HL-60 (cell line): ENCODE measurements at places on chromosomes 6 and 20.

DNA sequence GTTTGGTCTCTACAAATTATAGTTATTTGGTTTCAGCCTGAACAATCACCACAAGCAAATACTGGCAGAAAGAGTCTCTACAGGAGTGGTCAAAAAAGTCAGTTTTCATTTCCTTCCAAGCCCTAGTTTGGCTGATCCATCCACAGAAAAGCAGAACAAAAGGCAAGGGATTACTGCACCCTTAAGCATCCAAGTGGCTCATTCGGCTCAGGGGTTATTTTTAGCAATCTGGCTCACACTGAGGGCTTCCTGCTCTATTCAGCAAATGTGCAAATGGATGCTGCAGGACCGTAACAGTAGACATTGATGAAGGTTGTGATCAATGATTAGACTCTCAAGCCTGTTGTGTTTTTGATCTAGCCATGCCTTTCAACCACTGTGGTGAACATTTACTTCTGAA is 62.2 kb upstream of the FABP7 start:
- no peak for DNase-seq

DNA sequence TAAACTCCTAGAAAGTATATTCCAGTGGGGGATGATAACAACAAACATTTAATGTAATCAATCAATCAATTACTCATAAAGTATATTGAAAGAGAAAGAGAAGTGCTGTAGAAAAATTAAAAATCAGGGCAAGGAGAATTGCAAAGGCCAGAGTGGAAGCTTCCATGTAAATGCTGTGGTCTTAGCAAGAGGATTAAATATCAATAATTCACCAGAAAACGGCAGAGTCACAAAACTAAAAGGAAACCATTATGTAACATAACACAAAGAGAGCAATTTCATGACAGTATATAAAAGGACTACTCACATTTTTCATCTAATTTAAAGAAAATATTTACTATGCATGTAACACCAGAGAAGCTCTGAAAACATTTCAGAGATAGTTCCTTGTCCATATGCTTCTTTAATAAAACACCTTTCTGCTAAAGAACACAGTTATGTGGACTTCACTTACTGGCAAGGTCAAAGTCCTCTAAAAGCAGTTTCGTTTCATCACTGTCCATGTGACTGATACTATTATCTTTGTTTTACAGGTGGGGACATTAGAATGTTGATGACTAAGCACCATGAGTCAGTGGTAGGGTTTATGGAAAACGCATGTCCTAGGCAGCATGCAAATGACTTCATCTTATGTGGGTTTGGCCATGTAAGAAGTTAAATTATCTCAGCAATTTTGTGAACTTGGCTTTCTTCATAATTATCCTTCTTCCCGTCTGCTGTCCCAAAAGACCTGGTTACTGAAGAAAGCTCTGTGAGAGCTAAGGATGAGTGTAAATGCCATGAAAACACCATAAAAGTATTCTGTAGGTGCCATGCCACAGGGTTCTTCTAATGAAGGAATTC is 185.8 kb upstream of the TENT5A start:
- peak; percentile 67 for DNase-seq

- DNase-seq: no peak
These were observed at the start of gene TAPBP for GRCh38 chr6:33313709-33314514. Gene TAPBP, minus strand, starts transcription at chr6:33314078. Its CDS starts 37 bp downstream, at chr6:33314041.

- DNase-seq: no peak
These were observed 29.5 kb upstream of the SPDEF start for GRCh38 chr6:34585512-34586061.

DNA sequence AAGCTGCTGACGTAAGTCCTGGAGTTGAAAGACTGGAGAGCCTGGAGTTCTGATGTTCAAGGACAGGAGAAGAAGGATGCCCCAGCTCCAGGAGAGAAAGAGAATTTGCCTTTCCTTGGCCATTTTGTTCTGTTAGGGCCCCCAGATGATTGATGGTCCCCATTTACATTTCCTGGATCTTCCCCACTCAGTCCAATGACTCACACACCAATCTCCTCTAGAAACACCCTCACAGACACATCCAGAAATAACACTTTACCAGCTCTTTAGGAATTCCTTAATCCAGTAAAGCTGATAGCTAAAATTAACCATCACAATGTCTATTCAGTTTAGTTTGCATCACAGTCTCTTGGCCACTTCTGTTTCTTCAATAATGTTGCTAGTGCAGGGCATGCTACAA is 260.2 kb upstream of the IRAK1BP1 start:
- no peak for DNase-seq

DNA sequence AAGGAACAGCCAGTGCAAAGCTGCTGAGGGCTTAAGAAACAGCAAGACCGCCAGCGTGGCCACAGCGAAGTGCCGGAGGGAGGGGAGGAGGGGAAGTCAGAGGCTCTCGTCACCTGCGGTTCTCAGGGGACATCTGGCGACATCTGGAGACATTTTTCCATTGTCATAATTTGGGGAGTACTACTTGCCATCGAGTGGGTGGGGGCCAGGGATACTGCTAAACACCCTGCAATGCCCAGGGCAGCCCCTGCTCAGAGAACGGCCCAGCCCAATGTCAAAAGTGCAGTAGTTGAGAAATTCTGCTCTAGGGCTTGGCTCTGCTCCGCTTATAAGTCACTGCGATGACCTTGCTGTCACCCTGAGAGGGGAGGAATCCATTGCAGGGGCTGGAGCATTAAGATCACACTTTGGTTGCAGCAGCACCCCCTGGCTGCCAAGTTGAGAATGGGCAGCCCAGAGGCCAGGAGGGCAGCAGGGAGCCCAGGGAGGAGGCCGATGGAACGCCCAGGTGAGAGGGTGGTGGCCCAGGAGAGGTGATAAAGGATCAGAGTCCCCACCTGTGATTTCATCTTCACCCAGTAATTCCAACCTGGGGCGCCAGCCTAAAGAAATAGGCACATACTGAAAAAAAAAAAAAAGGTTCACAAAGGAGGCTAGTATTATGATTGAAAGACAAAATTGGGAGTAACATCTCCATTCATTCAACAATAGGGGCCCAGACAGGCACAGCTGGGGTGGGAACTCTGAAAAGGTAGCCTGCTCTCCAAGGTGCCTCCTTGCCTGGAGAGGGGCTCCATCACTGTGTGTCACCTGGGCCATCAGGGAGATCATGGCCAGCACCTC is 218.2 kb downstream of the BMP7 start:
- peak; percentile 2 for DNase-seq
